ENCODE measurements at places on chromosomes 1 and 21.
A peak's percentile ranks its signal among the peaks of the same experiment; 100 is the strongest.

DNA sequence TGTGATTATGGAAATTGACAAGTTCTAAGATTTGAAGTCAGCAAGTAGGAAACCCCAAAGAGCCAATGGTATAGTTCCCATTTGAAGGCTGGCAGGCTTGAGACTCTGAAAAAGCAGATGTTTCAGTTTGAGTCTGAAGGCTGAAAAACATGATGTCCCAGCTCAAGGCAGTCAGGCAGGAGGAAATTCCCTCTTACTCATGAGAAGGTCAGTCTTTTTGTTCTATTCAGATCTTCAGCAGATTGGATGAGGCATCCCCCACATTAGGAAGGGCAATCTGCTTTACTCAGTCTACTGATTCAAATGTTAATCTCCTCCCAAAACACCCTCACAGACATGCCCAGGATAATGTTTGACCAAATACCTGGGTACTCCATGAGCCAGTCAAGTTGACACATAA lies 372.5 kb upstream of the ST6GALNAC5 start:
- DNase-seq, result no peak

DNA sequence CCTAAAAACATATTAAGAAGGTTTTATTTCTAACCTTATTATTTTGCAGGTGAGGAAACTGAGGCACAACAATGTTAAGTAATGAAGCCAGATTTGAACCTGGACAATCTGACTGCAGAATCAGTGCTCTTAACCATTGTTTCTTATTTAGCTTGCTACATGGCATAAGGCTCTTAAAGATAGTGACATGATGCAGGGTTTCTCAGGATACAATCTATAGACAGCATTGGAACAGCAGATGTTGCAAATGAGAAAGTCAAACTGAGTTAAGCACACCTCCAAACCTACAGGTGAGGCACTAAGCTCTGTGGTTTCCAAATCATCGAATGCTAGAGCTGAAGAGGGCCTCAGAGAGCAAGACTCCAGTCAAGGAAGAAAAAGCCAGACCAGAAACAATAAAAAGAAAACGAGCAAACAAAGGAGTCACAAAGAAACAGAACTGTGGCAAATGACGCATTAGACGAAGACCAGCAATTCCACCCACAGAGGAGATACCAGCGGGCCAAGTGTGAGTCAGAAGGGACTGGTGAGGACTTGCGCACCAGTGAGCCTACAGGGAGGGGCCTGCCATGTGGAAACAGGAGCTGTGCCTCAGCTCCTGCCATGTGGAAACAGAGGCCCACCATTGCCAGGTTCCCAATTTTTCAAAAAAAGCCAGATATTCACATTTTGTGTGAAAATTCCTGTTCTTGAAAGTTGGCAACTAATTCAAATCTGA lies 14.4 kb downstream of the CD58 start:
- no peak for DNase-seq

GRCh38 chr1:180287988-180288705 lies 58.1 kb downstream of the LHX4 start:
- DNase-seq, result no peak

DNA sequence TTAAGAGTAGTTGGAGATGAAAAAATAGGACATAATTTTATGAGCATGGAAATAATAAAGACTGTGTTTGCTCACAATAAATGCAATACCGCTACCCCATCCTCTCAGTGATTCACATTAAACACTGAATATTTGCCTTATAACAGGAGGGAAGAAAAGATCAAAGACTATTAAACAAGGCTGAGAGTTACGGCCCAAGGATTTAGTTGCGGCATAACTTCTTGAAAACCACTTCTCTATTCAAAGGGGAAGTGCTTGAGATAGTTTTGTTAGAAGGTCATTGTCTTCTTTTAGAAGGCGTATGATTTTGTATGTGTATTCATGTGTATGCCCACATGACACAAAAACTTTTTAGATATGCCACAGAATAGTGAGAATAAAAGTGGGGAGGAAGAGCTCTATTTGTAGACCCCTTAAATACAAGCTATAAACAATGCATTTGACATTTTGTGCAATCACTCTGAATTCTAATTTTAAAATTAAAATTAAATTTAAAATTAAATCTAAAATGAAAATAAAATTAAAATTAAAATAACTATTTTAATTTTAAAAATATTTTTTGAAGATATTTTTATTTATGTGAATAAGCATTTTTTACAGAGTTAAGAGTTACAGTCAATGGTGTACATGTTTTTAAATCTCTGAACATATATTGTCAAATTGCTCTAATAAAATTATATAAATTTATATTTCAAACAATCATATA lies 986.6 kb upstream of the ADAMTS5 start:
- peak; percentile 76 for DNase-seq

DNA sequence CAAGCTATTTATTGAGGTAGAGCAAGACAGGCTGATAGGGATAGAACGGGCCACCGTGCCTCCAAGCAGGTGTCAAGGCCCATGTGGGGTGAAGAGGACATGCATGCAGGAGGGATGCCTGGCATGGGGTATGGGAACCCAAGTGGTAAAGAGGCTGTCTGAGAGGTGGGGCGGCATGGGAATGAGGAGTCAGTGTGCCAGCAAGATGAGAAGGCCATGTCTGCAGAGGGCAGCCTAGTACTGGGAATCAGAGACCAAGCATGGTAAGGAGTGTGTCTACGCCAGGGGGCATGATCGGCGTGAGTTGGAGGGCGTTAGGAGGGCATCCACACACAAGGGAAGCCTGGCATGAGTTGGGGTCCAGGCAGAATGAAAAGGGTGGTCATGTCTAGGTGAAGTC lies 303.7 kb upstream of the PLD5 start:
- DNase-seq, result no peak

DNA sequence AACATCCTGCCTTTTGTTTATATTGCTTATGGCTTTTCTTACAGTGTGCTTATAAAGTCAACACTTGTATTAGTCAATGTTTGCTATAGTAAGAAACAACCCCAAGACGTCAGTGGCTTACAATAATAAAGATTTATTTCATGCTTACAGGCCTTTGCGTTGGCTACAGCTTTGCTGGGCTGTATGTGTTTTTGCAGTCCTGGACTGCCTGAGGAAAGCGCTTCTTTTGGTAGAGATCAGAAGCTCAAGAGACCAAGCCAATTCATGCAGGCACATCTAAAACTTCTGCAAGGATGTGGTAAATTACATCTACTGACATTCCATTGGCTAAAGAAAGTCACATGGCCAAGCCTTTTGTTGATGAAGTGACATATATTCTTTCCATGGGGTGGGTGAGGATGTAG lies 17.5 kb upstream of the PRKAA2 start:
- DNase-seq, result no peak

DNA sequence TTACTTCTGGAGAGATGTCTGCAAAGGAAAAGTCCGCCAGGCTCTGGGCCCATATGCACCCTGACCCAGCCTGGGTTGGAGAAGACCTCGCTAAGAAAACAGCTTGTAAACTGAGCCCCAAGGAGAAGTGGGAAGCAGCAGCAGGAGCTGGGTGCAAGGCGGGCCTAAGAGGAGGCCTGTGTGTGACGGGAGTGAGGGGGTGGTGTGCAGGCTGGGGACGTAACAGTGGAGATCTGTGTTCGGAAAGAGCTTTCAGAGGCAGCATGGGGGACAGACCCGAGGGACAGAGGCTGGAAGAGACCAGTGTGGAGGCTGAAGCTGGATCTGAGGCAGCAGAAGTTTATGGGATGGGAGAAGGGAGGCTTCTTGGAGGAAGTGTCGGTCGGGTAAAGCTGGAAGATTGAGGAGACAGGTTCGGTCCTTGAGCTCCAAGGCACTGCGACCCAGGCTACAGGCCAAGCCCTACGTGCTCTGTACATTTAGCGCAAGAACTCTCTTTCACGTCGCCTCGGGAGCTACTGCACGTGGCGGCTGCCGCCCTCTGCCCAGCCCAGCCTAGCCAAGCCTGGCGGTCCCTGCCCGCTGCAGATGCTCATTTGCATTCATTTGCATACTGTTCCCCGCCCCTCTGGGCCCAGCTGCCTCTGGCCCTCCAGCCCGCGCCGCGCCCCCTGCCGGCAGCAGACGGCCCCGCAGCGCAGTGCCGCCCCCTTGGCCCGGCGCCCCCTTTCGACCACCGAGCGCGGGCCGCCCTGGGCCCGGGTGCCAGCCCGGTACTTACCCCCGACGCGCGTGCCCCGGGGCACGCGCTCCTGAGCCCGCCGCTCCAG lies 6.3 kb downstream of the HPCA start:
- DNase-seq, result no peak

DNA sequence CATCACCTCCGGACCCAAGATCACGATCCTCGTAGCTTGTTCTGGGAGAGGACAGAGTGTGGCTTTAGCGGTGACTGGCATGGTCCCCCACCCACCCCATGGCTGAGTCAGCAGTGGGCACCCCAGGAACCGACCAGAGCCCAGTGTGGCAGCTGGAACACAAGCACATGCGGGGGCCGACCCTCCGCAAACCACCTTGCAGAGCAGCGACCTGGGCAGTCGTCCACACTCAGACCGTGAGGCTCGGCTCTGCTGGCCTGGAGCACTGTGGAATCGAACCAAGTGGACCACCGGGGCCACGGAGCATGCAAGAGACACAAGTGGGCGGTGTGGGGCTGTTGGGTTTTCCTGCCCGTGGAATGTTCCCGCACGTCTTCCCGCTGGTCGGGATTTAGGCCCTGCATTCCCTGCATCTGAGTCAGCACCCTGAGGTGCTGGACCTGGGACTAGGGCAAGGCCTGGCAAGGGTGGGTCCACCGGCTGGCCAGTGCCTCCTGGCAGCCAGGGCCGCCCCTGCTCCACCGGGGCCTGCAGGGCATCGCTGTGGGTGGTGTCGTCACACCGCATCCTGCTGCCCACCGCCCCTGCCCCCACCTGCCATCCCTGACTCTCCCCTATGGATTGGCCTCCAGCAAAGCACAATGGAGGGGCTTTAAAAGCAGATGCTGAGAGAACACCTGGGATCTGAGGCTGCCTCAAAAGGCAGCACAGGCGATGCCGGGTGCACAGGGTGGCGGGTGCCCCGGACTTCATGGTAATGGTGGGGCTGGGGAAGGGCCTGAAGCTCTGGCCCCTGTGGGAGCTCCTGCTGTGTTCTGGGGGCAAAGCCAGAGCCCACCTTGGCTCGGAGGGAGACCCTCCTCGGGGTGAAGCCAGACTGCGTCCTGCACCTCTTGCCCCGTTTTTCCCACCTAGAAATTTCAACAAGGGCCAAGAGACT lies 18.5 kb downstream of the MORN1 start:
- DNase-seq, result no peak

- DNase-seq, result no peak
Measured at GRCh38 chr1:205317311-205317917, 4.1 kb downstream of the NUAK2 start.

- DNase-seq, result no peak
Measured at GRCh38 chr1:48019714-48020315, 22.6 kb upstream of the TRABD2B start.

- DNase-seq, result no peak
Measured at GRCh38 chr1:97070376-97070775, 348.8 kb downstream of the PTBP2 start.

DNA sequence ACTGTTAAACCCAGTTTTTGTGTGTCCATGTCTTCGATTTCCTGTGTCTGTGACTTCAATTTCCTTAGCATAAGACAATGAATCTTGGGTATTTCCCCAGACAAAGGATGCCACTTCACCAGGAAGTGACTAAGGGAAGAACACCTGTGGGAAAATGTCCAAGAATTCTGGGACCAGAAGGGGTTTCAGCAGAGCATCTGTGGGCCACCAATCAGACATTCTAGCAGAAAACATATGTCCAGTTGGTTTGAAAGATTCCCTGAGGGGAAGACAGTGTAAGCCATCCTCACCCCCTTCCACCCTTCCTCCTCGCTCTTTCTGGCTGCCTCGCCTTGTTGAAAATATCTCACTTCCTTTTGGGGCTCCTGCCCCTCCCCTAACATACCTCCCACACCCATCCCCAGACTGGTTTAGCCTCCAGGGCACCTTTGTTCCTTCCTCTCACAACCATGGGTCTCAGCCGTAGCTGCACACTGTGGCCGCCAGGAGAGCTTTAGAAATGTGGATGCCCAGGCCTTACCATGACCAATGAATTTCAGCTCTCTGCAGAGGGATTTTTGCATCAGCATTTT lies 25.5 kb upstream of the IFNAR1 start:
- no peak for DNase-seq

- no peak for DNase-seq
Measured at GRCh38 chr1:235075048-235075776, 53.4 kb downstream of the TOMM20 start.

DNA sequence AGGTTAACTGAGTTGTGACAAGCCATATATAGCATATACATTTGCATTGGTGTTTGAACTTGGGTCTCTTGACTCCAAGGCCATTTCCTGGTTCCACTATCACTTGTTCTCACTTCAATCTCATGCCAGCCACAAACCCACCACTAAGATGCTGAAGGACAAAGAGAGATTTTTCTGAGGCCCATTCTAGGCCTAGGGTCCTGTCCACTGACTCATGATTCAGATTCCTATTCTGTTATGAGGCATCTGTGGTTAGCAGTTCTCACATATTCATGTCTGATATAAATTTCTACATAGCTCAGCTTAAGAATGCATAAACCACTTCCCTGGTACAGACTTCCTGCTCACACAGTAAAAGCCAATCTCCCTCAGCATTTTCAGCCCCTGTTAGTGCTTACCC lies 326.1 kb upstream of the BEND5 start:
- no peak for DNase-seq

DNA sequence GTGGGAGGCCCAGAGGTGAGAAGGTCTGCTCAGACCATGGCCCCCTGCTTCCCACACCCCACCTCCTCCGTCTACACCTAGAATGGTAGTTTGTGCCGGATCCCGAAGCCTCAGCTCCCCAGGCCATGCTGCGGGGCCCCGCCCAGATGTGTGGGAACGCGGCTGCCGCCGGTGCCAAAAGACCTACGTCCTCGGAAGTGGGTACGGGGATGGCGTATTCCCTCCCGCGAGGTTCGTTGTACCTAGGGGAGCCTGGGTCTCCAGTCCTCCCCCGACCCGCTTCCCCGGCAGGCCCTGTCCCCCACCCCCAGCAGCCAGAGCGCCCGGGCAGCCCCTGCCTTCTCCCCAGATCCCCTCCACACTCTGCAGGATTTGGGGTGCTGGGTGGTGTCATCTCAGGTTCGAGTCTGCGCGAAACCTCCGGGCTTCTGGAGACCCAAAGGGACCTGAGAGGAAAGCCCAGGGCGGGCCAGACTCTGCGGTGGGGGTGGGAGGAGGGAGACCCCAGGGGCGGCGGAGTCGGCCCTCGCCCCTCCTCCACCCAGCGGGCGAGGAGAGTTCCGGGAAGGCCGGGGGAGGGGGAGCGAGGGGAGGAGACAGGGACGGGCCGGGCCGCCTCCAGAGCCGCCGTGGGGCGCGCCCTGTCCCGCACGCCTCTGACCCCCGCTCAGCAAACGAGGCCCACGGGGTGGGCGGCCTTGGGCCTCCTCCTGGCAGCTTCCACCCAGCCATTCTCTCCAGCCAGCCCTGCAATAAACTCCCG lies 6.2 kb upstream of the PRDM16 start:
- no peak for DNase-seq

DNA sequence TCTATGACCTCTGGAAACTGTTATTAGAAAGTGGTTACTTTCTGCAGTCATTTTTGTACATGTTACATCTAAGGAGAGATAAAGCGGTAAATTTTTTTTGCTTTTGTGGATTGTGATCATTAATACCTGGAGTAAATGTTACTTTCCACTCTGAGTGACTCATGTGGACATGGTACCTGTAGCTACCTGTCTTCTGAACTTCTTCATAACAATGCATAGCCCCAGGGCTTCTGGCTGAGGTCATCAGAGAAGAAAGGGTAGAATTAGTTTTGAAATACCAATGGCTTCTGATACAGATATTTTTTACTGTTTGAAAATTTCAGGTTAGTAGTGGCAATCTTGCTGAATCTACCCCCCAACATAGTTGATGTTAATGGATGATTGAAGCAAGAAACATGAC lies 489.3 kb downstream of the RWDD3 start:
- no peak for DNase-seq

GRCh38 chr1:150820730-150821512 lies 12.9 kb upstream of the CTSK start:
- no peak for DNase-seq

GRCh38 chr1:244137276-244137675 lies 86.2 kb downstream of the ZBTB18 start:
- no peak for DNase-seq
